ENCODE measurements at places on chromosomes 1 and 21.

DNA sequence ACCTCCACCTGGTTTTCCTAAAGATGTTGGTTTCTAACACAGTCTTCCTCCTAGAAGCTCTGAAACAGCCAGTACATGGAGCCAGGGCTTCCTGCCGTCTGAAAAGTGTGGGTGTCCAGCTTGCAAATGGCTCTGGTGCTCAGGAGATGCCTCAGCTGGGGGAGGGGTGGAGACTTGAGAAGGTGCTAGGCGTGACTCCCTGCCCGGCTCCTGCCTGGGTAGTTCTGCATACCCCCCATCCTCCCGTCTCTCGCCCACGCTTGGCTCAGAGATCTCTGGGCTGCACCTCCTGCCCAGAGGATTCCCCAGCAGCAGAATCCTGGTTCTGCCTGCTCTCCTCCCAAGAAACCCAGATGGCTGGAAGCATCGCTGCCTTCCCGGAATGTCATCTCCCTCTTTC, 16.9 kb downstream of the STUM start:
- DNase-seq = no peak

- DNase-seq = no peak
Measured at GRCh38 chr1:76868154-76868882, 1.0 kb downstream of the ST6GALNAC5 start.

DNA sequence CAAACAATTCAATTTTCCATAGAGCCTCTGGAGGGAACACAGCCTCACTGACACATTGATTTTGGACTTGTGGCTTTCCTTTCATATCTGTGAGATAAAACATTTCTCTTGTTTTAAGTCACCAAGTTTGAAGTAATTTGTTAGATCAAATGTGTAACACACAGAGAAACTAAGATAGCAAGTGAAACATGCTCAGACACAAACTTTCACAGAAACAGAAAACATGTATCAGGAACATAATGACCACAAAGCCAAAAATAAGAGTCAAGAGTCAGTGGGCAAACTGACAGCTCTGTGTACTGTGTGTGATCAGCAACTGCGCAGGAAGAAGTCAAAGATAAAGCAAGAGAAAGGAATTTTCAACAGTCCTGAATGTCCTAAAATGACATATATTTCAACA, 1237.5 kb downstream of the AMY1C start:
- no peak for DNase-seq

GRCh38 chr1:247953408-247953807, 4.8 kb downstream of the OR2L8 start:
- no peak for DNase-seq

- DNase-seq = no peak
Measured at GRCh38 chr1:145795257-145795881, 28.5 kb downstream of the RNF115 start.
